ENCODE measurements at places on chromosomes 2 and 18.

GRCh38 chr2:126637386-126637785 lies 18.6 kb upstream of the GYPC start:
- no peak for DNase-seq
- no peak overlapping the region for H3K4me3 ChIP-seq
- H3K36me3 ChIP-seq, result no peaks in the 10 kb centered on the region
- no peaks in the 10 kb centered on the region for H3K4me1 ChIP-seq
- H3K27me3 ChIP-seq, result peaks cover 44% of the 10 kb centered on the region
- no peak overlapping the region for H3K27ac ChIP-seq

- no peak overlapping the region for H3K27ac ChIP-seq
- DNase-seq, result no peak
- no peak overlapping the region for H3K4me3 ChIP-seq
- peaks cover 13% of the 10 kb centered on the region for H3K4me1 ChIP-seq
These were observed 20.2 kb upstream of the DARS1 start for GRCh38 chr2:136005462-136006196.

DNA sequence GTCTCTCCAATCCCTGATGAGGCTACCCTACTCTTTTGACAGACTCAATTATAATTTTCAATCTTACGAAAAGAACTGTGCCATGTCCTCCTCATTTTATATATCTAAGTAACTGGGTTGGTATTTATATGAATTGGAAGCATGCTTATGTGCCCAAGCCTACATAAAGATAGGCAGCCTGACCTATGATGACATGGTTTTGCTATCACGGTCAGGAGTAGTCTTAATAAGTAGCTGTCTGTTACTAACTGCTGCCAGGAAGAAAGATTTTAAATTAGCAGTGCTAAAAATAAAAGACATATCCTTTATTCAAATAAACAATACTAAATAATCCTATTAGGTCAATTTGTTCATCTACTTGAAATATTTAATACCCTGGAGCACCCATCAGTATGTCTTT lies 102.0 kb upstream of the DTNA start:
- no peaks in the 10 kb centered on the region for H3K27me3 ChIP-seq
- DNase-seq, result no peak
- no peak overlapping the region for H3K4me3 ChIP-seq
- H3K4me1 ChIP-seq, result no peaks in the 10 kb centered on the region
- H3K36me3 ChIP-seq, result no peaks in the 10 kb centered on the region

DNA sequence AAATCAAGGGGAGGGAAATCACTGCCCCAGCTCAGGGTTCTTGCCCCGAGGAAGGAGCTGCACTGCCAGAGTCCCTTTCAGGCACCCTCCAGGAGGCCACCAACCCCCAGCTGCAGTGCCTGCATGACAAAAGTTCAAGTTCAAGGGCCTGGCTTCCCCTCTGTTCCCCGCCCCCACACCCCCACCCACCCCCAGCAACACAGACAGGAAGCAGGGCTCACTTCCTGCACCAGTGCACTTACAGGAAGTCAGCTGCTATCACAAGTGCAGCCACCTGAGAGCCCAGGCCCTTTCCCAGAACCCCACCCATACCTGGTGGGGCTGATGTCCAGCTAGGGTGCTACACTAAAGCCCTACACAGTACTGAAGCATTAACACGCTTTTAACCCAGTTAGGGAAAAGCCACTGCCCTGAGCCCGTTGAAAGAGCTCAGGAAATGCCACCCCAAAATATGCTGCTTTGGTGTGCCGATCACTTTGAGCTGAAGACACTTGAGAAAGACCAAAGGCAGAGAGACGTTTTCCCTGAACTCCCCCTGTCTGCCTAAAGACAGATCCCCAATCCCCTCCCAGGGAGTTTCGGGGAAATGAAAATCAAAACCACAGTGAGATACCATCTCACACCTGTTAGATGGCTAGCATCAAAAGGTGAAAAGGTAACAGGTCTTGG lies 109.9 kb upstream of the CAB39 start:
- no peaks in the 10 kb centered on the region for H3K36me3 ChIP-seq
- H3K4me3 ChIP-seq, result no peak overlapping the region
- H3K27ac ChIP-seq, result no peak overlapping the region
- H3K4me1 ChIP-seq, result peaks cover 9% of the 10 kb centered on the region
- no peak for DNase-seq
- peaks cover 7% of the 10 kb centered on the region for H3K27me3 ChIP-seq

- DNase-seq, result no peak
- H3K4me1 ChIP-seq, result no peaks in the 10 kb centered on the region
- no peaks in the 10 kb centered on the region for H3K36me3 ChIP-seq
- no peak overlapping the region for H3K27ac ChIP-seq
- H3K27me3 ChIP-seq, result no peaks in the 10 kb centered on the region
- no peak overlapping the region for H3K4me3 ChIP-seq
These were observed 118.7 kb downstream of the KLHL29 start for GRCh38 chr2:23503682-23504081.

GRCh38 chr2:174617718-174618117 lies 20.1 kb upstream of the WIPF1 start:
- DNase-seq, result no peak
- no peak overlapping the region for H3K27ac ChIP-seq
- H3K36me3 ChIP-seq, result no peaks in the 10 kb centered on the region

DNA sequence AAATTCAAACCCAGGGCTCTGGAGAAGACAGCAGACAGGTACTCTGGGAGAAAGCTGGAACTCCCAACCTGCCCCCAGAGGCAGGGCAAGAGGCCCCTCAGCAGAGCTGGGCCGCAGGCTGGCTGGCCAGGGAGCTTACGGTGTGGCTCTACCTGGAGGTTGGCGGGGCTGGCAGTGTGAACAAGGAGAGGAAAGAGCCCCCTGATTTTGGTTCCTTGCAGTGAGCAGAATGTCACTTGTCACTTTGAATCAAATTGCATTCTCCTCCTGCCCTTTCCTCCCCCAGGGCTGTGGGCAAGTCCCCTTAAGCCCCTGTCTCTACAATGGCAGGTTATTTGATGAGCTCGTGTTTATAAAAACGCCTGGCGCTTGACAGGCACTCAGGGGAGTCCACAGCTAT lies 32.6 kb downstream of the MYO7B start:
- H3K27ac ChIP-seq, result no peak overlapping the region
- peaks cover 20% of the 10 kb centered on the region for H3K27me3 ChIP-seq
- no peaks in the 10 kb centered on the region for H3K4me1 ChIP-seq
- no peak for DNase-seq

GRCh38 chr2:19541884-19542283 lies 183.5 kb upstream of the OSR1 start:
- peak overlapping the region; percentile 97 for H3K27ac ChIP-seq
- no peaks in the 10 kb centered on the region for H3K27me3 ChIP-seq
- DNase-seq, result peak; percentile 40
- H3K4me3 ChIP-seq, result no peak overlapping the region

GRCh38 chr18:50287028-50287440 lies 458 bp downstream of the CXXC1 start:
- H3K36me3 ChIP-seq, result no peaks in the 10 kb centered on the region
- no peak for DNase-seq
- no peaks in the 10 kb centered on the region for H3K27me3 ChIP-seq

- no peaks in the 10 kb centered on the region for H3K4me1 ChIP-seq
- no peak overlapping the region for H3K27ac ChIP-seq
- no peaks in the 10 kb centered on the region for H3K36me3 ChIP-seq
- H3K4me3 ChIP-seq, result no peak overlapping the region
These were observed 2.1 kb upstream of the COL5A2 start for GRCh38 chr2:189181706-189182105.

DNA sequence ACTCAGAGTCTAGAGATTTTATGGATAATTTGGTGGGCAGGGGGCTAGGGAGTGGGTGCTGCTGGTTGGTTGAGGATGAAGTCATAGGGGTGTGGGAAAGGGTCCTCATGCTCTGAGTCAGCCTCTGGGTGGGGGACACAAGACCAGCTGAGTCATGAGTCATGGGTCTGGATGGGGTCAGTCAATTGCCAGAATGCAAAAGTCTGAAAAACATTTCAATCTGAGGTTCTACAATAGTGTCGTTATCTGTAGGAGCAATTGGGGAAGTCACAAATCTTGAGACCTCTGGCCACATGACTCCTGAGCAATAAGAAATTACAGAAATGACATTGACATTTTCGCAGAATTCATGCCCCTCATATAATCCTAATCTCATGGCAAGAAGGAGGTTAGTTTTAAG lies 15.1 kb downstream of the NMS start:
- peaks cover 89% of the 10 kb centered on the region for H3K27me3 ChIP-seq
- no peak for DNase-seq
- no peak overlapping the region for H3K4me3 ChIP-seq

- H3K36me3 ChIP-seq, result no peaks in the 10 kb centered on the region
- peaks cover 23% of the 10 kb centered on the region for H3K4me1 ChIP-seq
- no peak for DNase-seq
These were observed 204.0 kb downstream of the ARL4C start for GRCh38 chr2:234292962-234293243.

- no peak overlapping the region for H3K4me3 ChIP-seq
- H3K27me3 ChIP-seq, result no peaks in the 10 kb centered on the region
- peaks cover 6% of the 10 kb centered on the region for H3K36me3 ChIP-seq
- H3K27ac ChIP-seq, result no peak overlapping the region
These were observed 190.9 kb upstream of the FOSL2 start for GRCh38 chr2:28201671-28202180.

GRCh38 chr2:152594022-152594766 lies 123.1 kb downstream of the PRPF40A start:
- H3K4me1 ChIP-seq, result no peaks in the 10 kb centered on the region
- no peak overlapping the region for H3K27ac ChIP-seq
- no peaks in the 10 kb centered on the region for H3K27me3 ChIP-seq
- H3K4me3 ChIP-seq, result no peak overlapping the region

- H3K4me1 ChIP-seq, result no peaks in the 10 kb centered on the region
- no peak overlapping the region for H3K27ac ChIP-seq
- H3K36me3 ChIP-seq, result no peaks in the 10 kb centered on the region
- H3K27me3 ChIP-seq, result peaks cover 58% of the 10 kb centered on the region
These were observed 13.4 kb upstream of the HOXD1 start for GRCh38 chr2:176174824-176175708.

- H3K4me1 ChIP-seq, result peaks cover 19% of the 10 kb centered on the region
- H3K27ac ChIP-seq, result no peak overlapping the region
- no peak overlapping the region for H3K4me3 ChIP-seq
- H3K27me3 ChIP-seq, result no peaks in the 10 kb centered on the region
- H3K36me3 ChIP-seq, result no peaks in the 10 kb centered on the region
These were observed 61.0 kb downstream of the CDCA7 start for GRCh38 chr2:173415431-173416381.

DNA sequence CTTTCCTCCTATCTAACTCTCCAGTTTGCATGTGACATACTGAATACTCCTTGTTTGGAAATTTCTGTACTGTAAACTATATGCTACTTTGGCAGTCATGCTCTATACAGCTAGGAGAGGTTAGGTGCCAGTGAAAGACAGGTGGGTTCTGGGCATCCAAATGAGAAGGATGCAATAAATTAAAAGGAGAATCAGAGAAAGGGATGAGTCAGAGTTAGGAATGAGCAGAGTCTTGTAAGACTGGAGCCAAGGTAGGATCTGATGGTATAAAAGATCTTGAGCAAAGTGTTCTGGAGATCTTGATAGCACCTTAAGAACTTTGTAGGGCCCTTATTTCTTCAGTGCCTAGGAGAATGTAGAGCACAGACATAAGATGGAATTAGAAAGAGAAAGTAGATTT lies 58.7 kb upstream of the STAM2 start:
- no peak for DNase-seq
- H3K4me3 ChIP-seq, result no peak overlapping the region
- no peaks in the 10 kb centered on the region for H3K27me3 ChIP-seq

GRCh38 chr18:59332986-59333385 lies 14.5 kb upstream of the CPLX4 start:
- no peak for DNase-seq
- no peak overlapping the region for H3K4me3 ChIP-seq
- no peaks in the 10 kb centered on the region for H3K27me3 ChIP-seq
- no peak overlapping the region for H3K27ac ChIP-seq
- H3K4me1 ChIP-seq, result no peaks in the 10 kb centered on the region

- H3K4me3 ChIP-seq, result no peak overlapping the region
- H3K27ac ChIP-seq, result no peak overlapping the region
- no peaks in the 10 kb centered on the region for H3K4me1 ChIP-seq
- no peak for DNase-seq
- H3K27me3 ChIP-seq, result no peaks in the 10 kb centered on the region
These were observed 1464.9 kb downstream of the SUCLG1 start for GRCh38 chr2:82994151-82994550.

DNA sequence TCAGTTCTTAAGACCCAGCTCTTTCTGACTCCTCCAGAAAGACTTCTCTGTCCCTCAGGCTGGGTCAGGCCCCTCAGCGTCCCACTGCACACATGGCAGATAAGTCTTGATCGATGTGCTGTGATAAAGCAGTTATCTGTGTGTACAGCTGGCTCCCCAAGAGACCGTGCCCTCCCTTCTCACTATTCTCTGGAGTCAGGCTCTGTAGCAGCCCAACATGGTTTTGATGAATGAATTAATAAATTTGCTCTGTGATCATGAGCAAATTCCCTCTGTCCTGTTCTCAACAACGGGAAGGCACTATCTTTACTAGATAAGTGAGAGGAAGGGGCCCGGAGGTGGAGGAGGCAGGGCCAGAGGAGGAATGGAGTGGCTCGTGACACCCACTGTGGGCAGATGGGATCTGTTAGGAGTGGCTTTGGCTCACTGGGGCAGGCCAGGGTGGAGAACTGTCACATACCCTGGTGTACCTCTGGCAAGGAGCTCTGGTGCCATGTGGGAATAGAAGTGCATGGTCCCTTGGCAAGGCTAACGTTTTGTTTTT lies 48.3 kb downstream of the ZFP36L2 start:
- H3K27ac ChIP-seq, result peak overlapping the region; percentile 88
- no peak for DNase-seq
- H3K4me1 ChIP-seq, result peaks cover 97% of the 10 kb centered on the region
- H3K4me3 ChIP-seq, result peak overlapping the region; percentile 33
- H3K36me3 ChIP-seq, result no peaks in the 10 kb centered on the region

GRCh38 chr2:64404743-64405142 lies 49.2 kb upstream of the LGALSL start:
- no peaks in the 10 kb centered on the region for H3K36me3 ChIP-seq
- no peak overlapping the region for H3K27ac ChIP-seq
- no peaks in the 10 kb centered on the region for H3K27me3 ChIP-seq
- H3K4me1 ChIP-seq, result peaks cover 36% of the 10 kb centered on the region
- DNase-seq, result no peak
- H3K4me3 ChIP-seq, result no peak overlapping the region

DNA sequence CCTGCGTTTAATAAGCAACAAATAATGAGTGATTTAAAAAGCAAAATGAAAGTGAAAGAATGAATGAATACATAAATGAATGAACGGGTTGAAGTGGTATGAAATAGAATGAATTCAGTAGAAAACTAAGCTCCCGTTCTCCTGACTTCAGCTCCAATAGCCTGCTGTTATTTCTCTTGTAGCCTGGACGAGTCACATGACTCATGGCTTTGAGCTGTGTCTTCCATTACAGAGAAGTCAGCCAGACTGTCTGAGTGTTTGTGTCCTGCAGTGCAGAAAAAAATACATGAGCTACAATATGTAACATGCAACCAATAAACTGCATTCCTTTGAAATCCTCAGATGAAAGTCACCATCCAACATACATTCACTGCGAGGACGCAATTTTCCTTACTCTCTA lies 21.2 kb downstream of the SCG2 start:
- H3K4me3 ChIP-seq, result no peak overlapping the region
- H3K27ac ChIP-seq, result no peak overlapping the region
- H3K27me3 ChIP-seq, result no peaks in the 10 kb centered on the region
- no peak for DNase-seq
- 0 out of 2 replicates have a peak, but pooled peaks cover 3% of the 10 kb centered on the region for H3K36me3 ChIP-seq

GRCh38 chr2:64594226-64594989 lies 59.3 kb downstream of the SERTAD2 start:
- peaks cover 22% of the 10 kb centered on the region for H3K4me1 ChIP-seq
- H3K27me3 ChIP-seq, result no peaks in the 10 kb centered on the region
- H3K36me3 ChIP-seq, result 0 out of 2 replicates have a peak, but pooled peaks cover 4% of the 10 kb centered on the region
- DNase-seq, result peak; percentile 54
- no peak overlapping the region for H3K4me3 ChIP-seq

- H3K36me3 ChIP-seq, result no peaks in the 10 kb centered on the region
- H3K27me3 ChIP-seq, result no peaks in the 10 kb centered on the region
- H3K4me3 ChIP-seq, result no peak overlapping the region
- DNase-seq, result no peak
- H3K4me1 ChIP-seq, result no peaks in the 10 kb centered on the region
These were observed 137.4 kb upstream of the RBMS1 start for GRCh38 chr2:160630801-160631590.
